ENCODE measurements at places on chromosomes 5 and 9.

DNA sequence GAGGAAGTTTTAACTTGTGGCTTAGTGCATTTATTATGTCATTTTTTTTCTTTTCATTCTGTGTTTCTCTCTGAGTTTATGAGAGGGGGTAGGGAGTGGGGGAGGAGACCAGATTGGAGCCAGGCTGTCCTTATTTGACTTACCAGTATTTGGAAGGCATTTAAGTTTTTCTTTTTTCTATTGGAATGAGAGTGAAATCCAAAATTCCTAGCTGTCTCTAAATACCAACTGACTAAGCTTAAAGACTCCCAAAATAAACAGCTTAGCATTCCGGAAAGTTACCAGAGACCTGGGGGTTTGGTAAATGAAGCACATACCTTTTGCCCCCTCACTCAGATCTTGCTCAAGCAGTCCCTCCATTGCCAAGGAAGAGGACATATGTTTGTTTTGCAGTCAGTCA, 581.9 kb upstream of the BRINP1 start:
- DNase-seq, result no peak

DNA sequence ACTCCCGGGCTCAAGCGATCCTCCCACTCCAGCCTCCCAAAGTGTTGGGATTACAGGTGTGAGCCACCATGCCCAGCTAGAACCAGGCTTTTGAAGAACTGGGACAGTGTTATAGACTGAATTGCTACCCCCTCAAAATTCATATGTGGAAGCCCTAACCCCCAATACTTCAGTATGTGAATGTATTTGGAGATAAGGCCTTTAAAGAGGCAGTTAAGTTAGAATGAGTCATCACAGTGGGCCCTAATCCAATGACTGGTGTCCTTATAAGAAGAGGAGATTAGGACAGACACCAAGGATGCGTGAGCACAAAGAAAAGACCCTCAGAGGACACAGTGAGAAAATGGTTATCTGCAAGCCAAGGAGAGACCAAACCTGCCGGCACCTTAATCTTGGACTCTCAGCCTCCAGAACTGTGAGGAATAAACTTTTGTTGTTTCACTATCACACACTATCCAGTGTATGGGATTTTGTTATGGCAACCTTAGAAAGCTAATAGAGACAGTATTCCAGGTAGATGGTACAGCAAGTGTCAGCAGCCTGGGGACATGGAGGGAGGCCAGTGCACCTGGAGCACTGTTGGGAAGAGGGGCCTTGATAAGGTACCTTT, 31.4 kb upstream of the ERGIC1 start:
- no peak for DNase-seq

- DNase-seq, result no peak
Measured at GRCh38 chr5:17000291-17000939, 64.3 kb upstream of the MYO10 start.

GRCh38 chr9:112861638-112862555, 28.8 kb downstream of the SLC46A2 start:
- DNase-seq, result no peak

All from stimulated activated naive CD4-positive, alpha-beta T cell treated with Interleukin-2 at 50 U/mL for 16 hours (primary cell).